ENCODE measurements at places on chromosomes 7 and 10.

DNA sequence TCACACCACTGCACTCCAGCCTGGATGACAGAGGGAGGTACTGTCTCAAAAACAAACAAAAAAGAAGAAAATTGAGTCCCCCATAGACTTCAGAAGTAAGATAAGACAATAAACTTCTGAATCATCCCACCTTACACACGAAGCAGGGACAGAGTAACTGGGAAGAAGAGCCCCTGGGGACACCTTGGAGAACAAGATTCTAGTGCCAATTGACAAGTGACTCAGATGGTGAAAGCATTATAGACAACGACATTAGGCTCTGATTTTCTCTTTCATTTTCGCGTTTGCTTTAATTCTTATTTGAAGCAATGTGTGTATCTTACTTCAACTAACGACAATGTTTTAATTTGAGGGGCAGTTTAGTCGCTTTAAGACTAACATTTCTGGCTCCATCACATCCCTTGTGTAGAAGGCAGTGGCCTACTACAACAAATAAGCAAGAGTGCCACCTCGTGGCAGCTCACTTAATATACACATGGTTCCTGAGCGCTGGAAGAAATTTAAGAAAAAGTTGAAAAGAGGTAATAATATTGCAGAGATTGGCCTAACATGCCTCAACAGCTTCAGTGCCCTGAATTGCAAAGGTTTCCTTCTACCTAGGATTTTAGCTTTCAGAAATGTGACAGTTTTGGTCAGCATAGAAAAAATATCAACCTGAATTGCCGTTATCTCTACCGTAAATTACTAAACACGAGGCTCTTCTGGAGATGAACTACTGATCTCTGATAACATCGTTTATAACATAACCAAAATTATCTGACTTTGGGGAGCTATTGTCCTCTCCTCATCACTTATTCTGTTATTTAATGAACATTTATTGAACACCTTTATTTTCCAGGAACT lies 36.7 kb downstream of the ASNS start:
- no peaks in the 10 kb centered on the region for H3K4me1 ChIP-seq
- H3K4me3 ChIP-seq: no peak overlapping the region
- H3K27ac ChIP-seq: no peak overlapping the region
- DNase-seq: peak; percentile 59
- H3K27me3 ChIP-seq: peaks cover 39% of the 10 kb centered on the region
- no peaks in the 10 kb centered on the region for H3K36me3 ChIP-seq

- no peaks in the 10 kb centered on the region for H3K36me3 ChIP-seq
- H3K27me3 ChIP-seq: no peaks in the 10 kb centered on the region
- no peak overlapping the region for H3K27ac ChIP-seq
- no peak for DNase-seq
- no peaks in the 10 kb centered on the region for H3K4me1 ChIP-seq
Measured at GRCh38 chr7:84536271-84536870, 341.8 kb upstream of the SEMA3A start.

- DNase-seq: no peak
- H3K4me1 ChIP-seq: no peaks in the 10 kb centered on the region
- H3K4me3 ChIP-seq: no peak overlapping the region
- H3K36me3 ChIP-seq: no peaks in the 10 kb centered on the region
- H3K27me3 ChIP-seq: no peaks in the 10 kb centered on the region
Measured at GRCh38 chr7:30859940-30860496, 51.6 kb upstream of the AQP1 start.

DNA sequence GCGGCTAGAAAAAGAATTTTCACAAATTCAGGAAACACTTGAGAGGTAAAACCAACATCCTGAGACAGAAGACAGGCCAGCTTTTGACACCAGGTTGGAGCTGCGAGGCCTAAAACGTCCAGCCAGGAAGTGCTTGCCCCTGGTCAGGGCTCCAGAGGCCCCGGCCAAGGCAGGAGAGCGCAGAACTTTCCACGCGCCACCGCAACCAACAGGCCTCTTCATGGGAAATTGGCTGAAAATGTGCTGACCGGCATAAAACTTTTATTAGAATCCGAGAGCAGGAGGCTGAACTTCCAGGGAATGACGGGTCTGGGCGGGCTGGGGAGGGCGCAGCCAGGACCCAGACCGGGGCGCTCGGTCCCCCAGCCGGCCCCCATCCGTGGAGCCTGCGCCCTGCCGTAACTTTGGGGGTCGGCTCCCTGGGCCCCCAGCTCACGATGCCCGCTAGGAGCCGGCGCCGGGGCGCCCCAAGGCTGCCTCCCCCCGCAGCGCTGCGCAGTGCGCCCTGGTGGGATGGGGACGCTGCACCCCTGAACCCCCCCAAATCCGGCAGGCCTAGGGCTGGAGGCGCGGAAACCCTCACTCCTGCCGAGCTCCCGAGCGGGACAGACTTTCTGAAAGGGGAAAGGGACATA lies 414.0 kb upstream of the MKI67 start:
- no peak overlapping the region for H3K27ac ChIP-seq
- H3K4me3 ChIP-seq: no peak overlapping the region
- DNase-seq: no peak
- no peaks in the 10 kb centered on the region for H3K36me3 ChIP-seq
- H3K27me3 ChIP-seq: peaks cover 59% of the 10 kb centered on the region
